ENCODE measurements at places on chromosomes 13 and 19. TPM values are rescaled to one million over a fixed set of nuclear protein-coding genes. Genes with fewer than 3 reads are reported as not detected.

DNA sequence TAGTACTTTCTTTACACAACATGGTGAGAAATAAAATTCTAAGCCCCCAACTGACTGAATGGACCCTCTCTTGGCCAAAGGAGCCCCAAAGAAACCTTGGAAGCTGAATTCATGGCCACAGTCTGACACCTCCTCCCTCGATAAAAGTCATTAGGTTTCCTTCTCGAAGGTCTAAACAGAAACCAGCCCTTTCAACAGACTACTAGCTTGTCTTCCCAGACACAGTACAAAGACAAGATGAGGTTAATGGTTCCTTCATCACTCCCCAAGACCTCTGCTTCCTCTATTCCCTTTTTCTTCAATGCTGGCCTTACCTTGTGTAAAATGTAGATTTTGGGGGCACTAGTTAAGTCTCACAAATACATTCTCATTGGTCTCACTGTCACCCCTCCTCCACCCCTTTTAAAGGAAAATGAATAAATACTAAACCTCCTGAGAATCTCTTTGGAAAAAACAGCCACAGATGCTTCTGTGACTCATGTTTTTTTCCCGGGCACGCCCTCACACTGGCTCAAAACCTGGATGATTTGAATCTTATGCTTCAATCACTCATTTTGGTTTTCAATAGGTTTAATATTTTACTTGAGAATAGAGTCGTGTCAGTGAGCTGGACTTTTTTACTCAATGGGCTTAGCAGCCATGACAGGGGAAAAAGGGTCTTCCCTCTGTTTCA is 65.8 kb upstream of the MED4 start:
- DNase-seq, result no peak
- no peak overlapping the region for H3K4me3 ChIP-seq
- peaks cover 19% of the 10 kb centered on the region for H3K4me1 ChIP-seq
- H3K27ac ChIP-seq, result no peak overlapping the region
- peaks cover 5% of the 10 kb centered on the region for H3K27me3 ChIP-seq

DNA sequence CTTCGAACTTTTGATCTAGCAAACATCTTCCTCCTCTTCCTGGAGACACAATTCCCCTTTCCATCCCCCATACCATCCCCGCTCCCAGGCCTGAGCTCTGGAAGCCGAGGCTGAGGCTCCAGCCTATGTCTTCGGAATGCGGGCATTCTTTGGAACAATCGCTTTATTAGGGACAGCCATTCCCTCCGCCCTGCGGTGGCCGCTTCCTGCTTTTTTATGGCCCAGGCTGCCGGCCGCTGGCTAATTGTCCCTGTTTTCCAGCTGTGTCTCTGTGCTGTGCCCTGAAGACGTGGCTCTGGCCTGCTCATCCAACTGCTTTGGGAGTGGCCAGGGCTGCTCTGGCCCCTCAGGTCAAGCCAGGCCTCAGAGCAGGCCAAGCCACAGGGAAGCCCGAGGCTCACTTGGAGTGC is 2.1 kb upstream of the CDX2 start:
- no peaks in the 10 kb centered on the region for H3K36me3 ChIP-seq
- no peak for DNase-seq
- H3K27ac ChIP-seq, result no peak overlapping the region
- peaks cover 85% of the 10 kb centered on the region for H3K27me3 ChIP-seq
- peaks cover 19% of the 10 kb centered on the region for H3K4me1 ChIP-seq

DNA sequence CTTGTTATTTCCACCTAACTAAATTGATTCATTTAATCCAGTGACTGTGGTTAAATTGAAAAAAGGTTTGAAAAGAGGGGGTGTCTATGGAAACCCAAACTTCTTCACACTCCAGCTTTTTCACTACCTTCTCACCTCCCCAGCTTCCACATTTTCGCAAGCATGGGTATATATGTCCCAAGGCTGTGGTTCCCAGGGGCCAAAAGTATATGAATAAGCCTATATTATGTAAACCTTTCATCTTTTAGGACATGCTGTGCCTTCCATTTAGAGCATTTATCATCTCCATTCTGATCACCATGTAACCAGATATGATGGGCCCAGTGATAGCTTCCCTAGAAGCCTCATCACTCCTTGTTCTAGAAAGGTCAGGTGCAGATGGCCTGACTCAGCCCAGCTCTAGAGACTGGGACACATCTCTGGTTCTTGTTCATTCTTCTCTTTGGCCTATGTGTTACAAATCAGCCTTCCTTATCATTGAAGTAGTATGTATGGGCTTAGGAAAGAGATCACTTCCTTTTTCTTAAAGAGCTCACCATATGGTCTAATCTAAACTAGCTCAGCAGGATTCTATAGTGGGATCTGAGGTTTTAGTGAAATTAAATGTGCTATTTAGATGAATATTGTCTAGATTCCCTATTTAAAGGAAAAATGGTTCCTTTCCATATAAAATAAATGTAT is 19.5 kb upstream of the ARL11 start:
- H3K36me3 ChIP-seq, result no peaks in the 10 kb centered on the region
- no peak overlapping the region for H3K27ac ChIP-seq
- H3K4me3 ChIP-seq, result no peak overlapping the region
- H3K27me3 ChIP-seq, result no peaks in the 10 kb centered on the region

DNA sequence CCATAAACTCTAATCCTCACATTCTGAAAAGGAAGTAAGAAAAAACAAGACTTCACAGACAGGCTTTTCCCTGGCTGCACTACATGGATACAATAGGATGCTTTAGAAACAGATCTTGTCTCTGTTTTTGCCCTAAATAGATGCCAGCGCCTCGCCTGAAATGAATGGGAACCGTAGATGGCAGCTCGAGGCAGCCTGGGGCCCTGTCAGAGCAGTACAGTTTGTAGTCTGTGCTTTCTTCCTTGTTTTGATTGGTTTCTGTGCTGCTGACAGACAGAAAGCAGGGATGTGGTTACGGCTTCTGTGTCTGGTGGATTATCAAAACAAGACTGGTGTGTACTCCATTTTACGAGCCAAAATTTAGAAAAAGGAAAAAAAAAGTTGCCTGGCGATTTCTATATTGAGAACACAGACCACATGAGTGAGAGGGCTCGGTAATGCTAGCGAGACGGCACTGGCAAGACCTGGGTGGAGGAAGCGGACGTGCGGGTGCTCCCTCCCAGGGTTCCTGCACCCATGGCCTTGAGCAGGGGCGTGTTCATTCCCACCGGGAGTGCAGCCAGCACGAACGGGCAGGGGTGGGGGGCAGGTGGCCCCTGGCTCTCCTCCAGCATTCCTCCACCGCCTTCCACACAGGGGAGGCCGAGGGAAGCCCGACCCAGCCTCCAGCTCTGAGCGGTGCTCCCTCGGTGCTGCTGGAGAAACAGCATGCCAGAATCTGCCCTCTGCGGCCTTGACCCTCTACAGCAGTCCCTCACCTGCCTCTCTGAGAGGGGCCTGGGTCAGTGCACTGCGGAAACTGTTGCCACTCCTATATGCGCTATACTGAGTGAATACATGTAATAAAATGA is 37.6 kb upstream of the C1QTNF9 start:
- H3K27me3 ChIP-seq, result no peaks in the 10 kb centered on the region
- peak overlapping the region; percentile 93 for H3K27ac ChIP-seq

DNA sequence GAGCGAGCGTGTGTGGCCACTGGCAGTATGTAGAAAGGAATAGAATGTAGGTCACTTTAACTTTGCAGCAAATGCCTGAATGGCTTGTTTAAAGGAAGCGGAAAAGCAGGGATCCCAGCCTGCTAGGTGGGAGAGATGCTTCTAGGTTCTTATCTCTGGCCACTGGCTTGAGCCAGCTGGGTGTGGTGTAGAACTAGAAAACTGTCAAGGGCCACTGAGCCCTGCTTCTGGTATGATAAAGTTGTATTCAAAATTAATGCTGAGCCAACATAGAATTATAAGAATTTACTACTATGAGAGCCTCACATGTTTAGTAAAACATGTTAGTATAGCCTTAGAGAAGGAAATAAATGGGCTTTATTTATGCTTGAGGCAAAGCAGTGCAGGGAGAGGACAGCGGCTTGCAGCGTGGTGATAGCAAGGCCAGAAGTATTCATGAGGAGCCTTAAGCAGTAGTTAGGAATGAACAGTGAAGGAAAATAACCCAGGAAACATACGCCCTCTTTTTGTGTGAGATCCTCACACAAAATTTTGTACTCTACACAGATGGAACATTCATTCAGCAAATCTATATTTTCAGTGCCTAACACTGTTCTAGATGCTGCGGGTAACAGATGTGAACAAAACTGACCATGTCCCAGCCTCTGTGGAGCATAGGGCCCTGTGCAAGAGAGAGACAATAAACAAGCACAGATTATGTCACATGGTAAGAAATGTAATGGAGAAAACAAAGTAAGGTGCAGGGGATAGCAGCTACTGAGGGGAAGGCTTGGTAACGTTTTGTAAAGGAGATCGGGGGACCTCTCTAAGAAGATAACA is 863.2 kb downstream of the DIAPH3 start:
- no peaks in the 10 kb centered on the region for H3K36me3 ChIP-seq
- H3K27me3 ChIP-seq, result peaks cover 2% of the 10 kb centered on the region
- no peak overlapping the region for H3K4me3 ChIP-seq

KLK1 gene
- total RNA-seq, result not detected

GRCh38 chr13:96671073-96671472 is 323.2 kb downstream of the OXGR1 start:
- no peak overlapping the region for H3K4me3 ChIP-seq
- H3K4me1 ChIP-seq, result no peaks in the 10 kb centered on the region
- no peaks in the 10 kb centered on the region for H3K27me3 ChIP-seq

VSTM2B gene
- total RNA-seq, result not detected

TMEM150B gene
- not detected for total RNA-seq

DNA sequence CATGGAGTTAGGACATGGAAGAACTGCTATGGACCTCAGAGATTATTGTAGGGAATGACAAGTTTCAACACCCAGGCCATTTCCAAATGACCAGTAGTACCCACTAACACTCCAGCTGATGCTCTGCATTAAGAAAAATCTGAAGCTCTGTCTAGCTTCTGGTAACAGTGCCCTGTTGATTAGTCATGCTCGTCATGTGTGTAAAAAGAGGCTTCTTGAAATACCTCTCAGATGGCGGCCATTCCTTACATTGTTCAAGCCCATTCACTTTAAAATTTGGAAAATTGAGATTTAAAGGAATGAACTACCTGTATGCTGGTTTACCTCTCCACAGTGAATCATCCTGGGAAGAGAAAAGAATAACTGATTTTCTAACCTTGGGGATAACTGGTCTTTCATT is 527.9 kb upstream of the ARGLU1 start:
- no peak for DNase-seq
- H3K4me1 ChIP-seq, result peaks cover 7% of the 10 kb centered on the region
- no peaks in the 10 kb centered on the region for H3K36me3 ChIP-seq
- no peak overlapping the region for H3K27ac ChIP-seq
- H3K27me3 ChIP-seq, result no peaks in the 10 kb centered on the region
- H3K4me3 ChIP-seq, result no peak overlapping the region

DNA sequence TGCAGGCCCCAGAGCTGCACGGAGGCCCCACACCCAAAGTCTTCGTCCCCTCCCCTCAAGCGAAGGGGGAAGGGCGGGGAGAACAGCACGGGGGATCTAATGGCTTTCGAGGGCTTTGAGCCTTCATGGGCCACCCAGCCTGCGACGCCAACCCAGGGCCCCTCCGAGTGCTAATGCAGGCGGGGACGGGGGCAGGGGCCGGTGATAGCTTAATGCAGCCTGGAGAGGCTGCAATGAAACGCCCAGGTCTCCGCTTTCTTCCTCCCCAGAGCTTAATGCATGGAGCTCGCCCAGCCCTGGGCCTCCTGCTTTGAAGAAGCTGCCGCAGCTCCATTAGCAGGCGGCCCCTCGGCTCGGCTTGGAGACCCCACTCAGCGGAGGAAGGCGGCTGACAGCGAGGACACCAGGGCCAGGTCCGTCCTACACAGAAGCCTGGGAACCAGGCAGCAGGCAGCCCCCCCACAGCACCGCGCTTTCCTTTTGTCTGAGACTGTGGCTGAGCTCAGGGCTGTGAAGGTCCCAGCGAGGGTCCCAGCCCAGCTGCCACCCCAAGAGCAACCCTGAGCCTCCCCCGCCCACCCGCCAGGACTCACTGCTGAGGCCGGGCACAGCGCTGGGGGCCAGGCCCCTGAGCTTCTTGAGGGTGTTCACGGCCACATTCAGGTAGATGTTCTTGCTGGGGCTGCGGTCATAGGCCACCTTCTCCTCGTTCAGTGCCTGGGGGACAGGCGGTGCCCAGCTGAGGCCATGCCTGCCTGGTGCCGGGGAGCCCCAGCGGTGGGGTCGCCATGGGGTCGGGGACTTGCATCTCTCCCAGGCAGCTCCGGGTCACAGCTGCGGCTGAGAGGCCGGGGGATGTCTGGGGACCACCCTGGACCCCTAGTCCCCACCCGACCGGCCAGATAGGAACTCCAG is 7.5 kb upstream of the ATP8B3 start:
- H3K4me3 ChIP-seq, result no peak overlapping the region
- no peak overlapping the region for H3K27ac ChIP-seq
- H3K36me3 ChIP-seq, result peaks cover 19% of the 10 kb centered on the region
- no peaks in the 10 kb centered on the region for H3K27me3 ChIP-seq
- no peaks in the 10 kb centered on the region for H3K4me1 ChIP-seq

PEX11G gene
- total RNA-seq, result 2.1 TPM

DNA sequence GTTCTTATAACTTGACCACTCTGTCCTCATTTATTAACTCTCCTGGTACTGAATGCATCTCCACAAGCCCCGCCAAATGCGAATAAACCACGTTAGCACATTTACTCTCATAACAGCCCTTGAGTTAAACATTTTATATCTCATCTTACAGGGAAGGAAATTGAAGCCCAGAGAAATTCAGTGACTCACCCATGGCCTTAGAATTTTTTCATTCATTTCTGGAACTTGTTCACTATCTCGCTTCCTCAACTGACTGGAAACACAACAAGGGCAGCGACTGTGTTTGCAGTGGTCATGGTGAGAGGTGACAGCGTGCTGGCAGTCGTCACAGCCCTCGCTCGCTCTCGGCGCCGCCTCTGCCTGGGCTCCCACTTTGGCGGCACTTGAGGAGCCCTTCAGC is 39.5 kb downstream of the SERP2 start:
- no peak overlapping the region for H3K27ac ChIP-seq
- H3K4me1 ChIP-seq, result peaks cover 3% of the 10 kb centered on the region
- DNase-seq, result no peak
- H3K4me3 ChIP-seq, result no peak overlapping the region
- peaks cover 5% of the 10 kb centered on the region for H3K27me3 ChIP-seq

GRCh38 chr19:33282036-33282671 is 20.2 kb downstream of the CEBPA start:
- no peak overlapping the region for H3K27ac ChIP-seq
- DNase-seq, result no peak
- peaks cover 17% of the 10 kb centered on the region for H3K27me3 ChIP-seq
- no peaks in the 10 kb centered on the region for H3K36me3 ChIP-seq

- H3K4me1 ChIP-seq, result no peaks in the 10 kb centered on the region
- DNase-seq, result no peak
- H3K4me3 ChIP-seq, result no peak overlapping the region
- H3K27ac ChIP-seq, result no peak overlapping the region
Measured at GRCh38 chr13:94419304-94419924, 60.1 kb downstream of the DCT start.

VRK3 gene
- 31.5 TPM for total RNA-seq

DNA sequence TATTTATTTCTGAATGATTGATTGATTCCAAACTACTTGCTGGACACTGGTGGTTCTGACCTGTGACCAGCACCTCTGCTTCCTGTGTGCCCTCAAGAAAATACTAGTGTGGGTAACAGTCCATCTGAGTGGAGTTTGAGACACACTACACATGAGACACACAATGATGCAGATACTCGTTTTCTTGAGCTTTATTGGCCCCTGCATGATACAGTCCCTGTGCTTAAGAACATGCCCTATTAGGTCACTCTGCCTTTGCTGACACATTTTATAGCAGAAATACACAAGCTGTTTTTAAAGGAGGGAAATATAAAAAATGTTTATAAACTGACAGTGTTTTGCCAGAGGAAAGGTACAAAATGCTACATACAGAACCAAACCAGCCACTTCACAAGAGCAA is 126.9 kb downstream of the STK24 start:
- peak overlapping the region; percentile 90 for H3K27ac ChIP-seq
- no peak for DNase-seq
- peaks cover 72% of the 10 kb centered on the region for H3K4me1 ChIP-seq
- H3K4me3 ChIP-seq, result no peak overlapping the region
- no peaks in the 10 kb centered on the region for H3K27me3 ChIP-seq

PSG11 gene
- total RNA-seq, result not detected

All from osteocyte (in vitro differentiated cells).